ENCODE measurements at places on chromosomes 5 and 9.

GRCh38 chr5:152097128-152097527 is 172.5 kb upstream of the GLRA1 start:
- DNase-seq: no peak

DNA sequence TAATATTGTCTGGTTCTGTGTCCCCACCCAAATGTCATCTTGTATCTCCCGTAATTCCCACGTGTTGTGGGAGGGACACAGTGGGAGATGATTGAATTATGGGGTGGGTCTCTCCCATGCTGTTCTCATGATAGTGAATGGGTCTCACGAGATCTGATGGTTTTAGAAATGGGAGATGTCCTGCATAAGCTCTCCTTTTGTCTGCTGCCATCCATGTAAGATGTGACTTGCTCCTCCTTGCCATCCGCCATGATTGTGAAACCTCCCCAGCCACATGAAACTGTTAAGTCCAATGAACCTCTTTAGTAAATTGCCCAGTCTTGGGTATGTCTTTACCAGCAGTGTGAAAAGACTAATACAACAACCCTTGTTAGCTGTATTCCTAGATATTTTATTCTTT is 44.5 kb downstream of the GIN1 start:
- DNase-seq: no peak

DNA sequence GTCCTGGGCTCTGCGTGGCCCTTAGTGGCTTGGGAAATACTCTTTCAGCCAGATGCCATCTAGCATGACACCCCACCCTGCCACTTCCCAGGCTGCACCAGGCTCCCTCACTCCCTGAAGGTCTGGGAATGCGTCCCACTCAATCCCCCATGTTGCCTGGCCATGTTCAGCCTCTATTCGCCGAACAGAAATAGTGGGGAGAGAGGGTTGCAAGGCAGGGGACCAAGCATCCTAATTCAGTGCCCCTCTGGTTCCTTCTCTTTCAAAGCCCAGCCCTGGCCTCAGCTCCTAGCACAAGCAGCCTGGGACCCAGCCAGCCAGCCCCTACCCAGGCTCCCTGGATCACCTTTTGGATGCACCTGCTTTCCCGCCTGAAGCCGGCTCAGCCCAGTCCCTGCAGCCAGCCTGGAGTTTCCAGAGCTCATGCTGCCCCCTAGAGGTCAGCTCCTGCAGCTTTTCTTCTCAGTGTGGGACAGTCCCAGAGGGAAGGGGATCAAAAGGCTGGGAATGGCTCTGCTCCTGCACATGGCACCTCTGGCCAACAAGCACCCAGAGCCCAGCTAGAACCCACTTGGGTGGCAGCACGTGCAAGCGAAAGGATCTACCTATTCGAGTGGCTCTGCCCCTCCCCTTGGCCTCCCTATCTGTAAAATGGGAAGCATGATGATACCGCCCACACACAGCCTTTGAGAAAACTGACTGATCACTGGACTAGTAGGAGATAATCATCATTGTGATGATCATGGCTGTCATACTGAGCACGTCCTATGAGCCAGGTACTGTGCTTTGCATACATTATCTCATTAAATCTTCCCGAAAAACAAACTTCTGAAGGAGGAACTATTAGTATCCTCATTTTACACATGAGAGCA is 48.7 kb upstream of the C5orf58 start:
- peak; percentile 51 for DNase-seq

DNA sequence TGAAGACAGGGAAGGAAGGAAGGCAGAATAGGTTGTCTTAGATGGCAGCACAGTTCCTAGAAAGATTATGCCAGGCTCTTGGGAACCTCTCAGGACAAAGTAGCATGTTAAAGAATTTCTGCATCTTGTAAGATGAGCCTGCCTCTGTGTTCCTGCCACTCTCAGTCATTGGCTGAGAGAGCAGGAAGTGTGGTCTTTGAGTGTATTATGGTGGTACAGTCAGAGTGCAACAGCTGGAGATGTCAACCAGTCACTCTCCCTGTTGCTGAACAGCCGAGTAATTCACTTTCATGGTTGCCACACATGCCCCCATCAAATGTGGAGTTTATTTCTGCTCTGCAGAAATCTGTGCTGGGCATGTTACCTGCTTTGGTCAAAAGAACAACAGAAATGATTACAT is 659.6 kb upstream of the RIOK2 start:
- no peak for DNase-seq

DNA sequence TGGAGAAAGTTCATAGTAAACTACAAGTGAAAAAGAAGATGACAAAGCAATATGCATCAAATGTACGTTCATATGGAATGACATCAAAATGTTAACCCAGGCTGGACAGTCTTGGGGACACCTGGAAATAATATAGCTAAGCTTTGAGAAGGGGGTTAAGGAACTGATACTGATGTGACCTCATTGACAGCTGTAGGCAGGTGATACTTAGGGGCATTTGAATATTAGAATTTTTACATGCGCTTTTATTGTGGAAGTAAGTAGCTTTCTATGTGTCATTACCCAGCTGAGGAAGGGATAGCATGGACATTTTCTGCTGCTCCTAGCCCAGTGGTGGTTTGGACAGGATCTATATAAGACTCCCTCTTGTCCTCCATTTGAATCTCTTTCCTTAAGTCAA is 299.7 kb downstream of the CWC27 start:
- no peak for DNase-seq

DNA sequence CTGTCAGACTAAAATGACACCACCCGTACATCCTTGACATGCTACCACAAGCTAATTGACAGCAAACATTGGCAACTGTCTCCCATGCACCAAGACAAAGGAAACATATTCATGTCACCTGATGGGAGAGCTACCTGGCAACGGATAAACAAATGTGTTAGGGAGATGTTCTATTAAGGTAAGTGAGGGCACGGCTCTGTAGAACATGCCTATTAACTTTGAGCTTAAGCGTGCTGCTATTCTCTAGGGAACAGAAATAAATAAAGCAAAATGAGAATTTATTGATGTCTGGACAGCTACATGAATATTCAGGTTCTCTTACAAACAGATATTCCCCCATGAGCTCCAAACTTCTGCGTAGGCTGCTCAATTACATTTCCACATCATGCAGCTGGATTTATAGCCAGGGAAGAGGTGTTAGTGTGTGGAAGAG is 361.4 kb upstream of the RFX3 start:
- no peak for DNase-seq

- DNase-seq: no peak
These were observed 55.4 kb upstream of the MIER3 start for GRCh38 chr5:57007344-57007743.

GRCh38 chr5:95959888-95960666 is 1.6 kb downstream of the ELL2 start:
- DNase-seq: no peak

DNA sequence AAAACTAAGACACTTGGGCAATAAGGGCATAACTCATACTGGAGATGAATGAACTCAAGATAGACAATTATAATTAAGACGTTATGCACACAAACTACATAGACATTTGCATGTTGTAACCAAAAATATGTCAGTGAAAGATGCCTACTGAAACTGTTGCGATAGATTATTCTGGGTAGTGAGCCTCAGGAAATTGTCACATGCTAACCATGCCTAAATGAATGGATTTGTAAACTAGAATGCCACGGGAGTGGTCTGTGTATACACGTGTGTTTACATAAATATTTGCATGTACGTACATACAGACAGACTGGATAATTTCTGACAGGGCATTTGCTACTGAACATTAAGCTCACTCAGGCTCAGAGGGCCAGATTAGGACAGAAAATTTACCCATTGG is 1.2 kb downstream of the NIPSNAP3B start:
- no peak for DNase-seq

- DNase-seq: no peak
These were observed 138.5 kb downstream of the SLC24A2 start for GRCh38 chr9:19650312-19650711.

GRCh38 chr9:10678010-10678409 is 65.2 kb upstream of the PTPRD start:
- no peak for DNase-seq

DNA sequence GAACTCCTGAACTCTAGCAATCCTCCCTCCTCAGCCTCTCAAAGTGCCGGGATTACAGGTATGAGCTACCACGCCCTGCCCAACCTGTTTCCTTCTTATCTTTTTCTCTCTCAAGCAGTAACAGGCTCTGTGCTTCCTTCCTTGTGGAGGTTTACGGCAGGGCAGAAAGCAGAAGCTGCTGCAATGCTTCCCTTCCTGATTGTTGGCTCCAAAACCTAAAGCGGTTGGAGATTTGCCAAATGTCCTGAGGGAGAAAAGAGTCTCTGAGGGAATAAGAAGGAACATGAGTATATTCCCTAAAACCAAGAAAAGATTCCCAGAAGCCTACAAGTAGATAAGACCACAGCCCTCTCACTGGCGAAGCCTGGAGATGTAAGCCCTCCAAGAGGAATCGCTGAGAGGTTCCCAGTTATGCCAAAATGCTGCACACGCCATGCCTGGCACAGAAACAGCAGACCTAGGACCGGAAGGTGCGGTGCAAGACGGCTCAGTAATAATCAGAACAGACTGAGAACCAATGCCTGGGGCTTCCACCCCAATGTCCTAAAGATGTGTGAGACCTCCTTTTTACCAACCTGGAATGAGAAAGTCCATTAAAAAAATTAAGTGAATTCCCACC is 73.2 kb downstream of the APTX start:
- DNase-seq: no peak

- no peak for DNase-seq
These were observed 124.8 kb upstream of the LMX1B start for GRCh38 chr9:126488881-126489404.

DNA sequence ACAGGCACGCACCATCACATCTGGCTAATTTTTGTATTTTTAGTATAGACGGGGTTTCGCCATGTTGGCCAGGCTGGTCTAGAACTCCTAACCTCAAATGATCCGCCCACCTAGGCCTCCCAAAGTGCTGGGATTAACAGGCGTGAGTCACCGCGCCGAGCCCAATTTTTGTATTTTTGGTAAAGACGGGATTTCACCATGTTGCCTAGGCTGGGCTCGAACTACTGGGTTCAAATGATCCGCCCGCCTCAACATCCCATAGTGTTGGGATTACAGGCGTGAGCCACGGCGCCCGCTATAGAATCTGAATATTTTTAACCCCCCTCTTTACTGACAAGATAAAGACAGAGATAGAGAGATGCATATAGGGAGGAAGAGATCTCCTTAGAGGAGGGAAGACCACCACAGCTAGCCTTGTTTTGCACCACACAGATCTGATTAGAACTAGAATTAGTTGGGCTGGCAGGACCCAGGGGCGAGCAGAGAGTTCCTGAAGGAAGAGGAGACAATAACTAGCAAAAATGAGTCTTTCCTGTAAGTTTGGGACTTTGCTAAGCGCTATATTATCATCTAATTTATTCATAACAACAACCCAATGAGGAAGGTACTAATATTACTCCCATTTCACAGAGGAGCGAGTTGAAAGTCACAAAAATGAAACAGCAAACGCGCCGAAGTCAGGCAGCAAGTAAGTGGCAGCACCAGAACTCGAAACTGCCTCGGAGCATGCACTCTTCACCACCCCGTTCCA is 1.5 kb upstream of the ANKHD1 start:
- no peak for DNase-seq

GRCh38 chr5:12183003-12183402 is 278.8 kb upstream of the CTNND2 start:
- DNase-seq: no peak

GRCh38 chr5:82534986-82535385 is 256.8 kb upstream of the RPS23 start:
- no peak for DNase-seq

DNA sequence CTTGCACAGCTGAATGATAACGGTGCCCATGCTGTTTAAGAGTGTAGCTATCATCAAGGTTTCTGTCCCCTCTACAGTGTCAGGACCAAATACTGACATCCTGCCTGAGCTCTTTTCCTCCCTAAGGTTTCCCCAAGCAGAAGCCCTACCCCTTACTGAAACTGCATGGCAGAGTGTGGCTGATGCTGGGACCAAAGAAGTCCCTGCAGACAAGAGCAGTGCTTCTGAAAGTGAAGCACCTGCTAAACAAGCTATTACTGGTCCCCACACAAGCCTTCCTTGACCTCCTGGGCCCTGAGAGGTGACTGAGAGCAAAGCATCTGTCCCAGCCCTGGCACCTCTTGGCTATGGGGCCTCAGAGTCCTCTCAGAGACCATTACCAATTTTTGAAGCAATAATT is 56.1 kb downstream of the CFAP90 start:
- no peak for DNase-seq

DNA sequence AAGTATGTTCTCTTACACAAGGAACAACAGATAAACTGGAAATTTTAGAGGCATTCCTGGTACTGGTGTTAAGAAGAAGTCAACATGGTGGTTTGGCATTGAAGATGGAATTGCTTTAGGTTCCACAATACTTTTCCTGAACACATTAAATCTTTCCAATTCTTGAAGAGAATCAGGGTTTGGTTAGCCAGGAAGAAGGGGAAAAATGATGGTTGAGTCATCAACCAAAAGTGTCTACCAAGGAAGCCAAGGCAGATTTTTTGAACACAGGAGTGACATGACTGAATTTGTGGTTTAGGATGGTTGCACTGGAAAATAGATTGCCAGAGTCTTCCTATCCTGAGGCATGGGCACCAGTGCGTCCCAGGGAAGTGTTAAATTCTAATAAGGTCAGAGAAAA is 433.4 kb downstream of the TMEM38B start:
- DNase-seq: no peak

DNA sequence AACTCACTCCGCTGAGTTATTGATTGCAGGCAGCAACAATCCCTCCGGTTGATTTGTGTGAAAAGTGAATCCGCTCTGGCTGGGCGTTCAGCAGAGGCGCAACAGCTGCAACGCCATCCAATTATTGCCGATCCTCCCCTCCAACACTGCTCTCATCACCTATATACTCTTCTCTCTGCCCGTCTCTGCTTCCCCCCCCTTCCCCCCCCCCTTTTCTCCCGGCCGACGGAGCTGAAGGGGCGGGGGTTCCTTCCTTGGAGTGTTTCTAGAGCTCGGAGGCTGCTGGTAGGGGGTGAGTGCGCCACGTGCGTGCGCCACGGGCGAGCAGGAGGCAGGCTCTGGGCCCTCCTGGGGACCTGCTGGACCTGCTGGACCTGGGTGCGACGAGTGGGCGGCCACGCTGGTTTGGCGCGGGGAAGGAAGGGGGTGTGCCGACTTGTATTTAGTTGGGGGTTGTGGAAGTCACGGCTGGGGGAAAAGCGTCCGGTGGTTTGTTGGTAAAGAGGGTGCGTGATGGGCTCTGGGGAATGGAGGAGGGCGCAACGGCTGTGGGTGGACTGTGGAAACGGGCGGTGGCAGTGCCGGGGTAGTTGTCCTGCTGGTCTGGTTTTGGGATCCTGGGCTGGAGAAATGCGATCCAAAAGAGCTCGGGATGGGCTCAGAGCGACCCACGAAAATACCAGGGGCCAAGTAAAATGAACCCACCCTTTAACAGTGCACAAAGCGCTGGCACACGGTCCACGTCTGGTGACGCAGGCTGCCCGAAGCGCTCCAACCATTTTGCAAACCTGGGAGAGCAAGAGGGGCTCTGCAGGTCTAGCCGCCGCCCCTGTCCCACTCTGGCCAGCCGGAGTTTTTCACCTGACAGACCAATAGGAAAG is 6.4 kb upstream of the MEF2C start:
- peak; percentile 63 for DNase-seq

Data from left ventricle myocardium inferior (tissue), 1 donor.